ENCODE measurements at places on chromosomes 11 and 22.

- peak; percentile 40 for DNase-seq
These were observed 8.6 kb upstream of the TPP1 start for GRCh38 chr11:6627762-6628241.

DNA sequence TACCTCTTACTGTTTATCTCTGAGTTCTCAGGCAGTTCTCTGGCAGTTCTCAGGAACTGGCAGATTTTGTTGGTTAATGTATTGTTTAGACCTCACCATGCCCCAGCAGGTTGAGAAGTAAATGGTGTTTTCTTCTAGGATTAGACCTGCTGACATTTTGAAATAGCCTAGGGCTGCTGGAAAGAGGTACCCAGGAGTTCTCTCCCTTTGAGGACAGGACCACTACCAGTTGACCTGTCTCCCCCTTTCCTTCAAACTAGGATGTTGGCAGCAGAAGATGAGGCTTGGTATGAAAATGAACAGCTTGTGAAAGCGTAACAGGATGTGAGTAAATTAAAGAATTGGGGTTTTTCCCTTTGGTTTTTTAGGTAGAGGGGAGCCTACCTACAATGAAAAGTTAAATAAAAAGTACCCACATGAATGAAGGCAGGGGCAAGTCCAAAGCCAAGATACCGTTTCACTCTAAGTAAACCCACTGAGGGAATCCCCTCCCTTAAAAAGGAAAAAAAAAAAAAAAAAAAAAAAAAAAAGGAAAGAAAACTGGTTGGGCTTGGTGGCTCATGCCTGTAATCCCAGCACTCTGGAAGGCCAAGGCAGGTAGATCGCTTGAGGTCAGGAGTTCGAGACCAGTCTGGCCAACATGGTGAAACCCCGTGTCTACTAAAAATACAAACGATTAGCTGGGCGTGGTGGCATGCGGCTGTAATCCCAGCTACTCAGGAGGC is 96.2 kb downstream of the PDHX start:
- no peak for DNase-seq

GRCh38 chr11:57432714-57433163 is 5.8 kb upstream of the SLC43A3 start:
- DNase-seq: peak; percentile 7

GRCh38 chr11:127632976-127633680 is 632.6 kb upstream of the KIRREL3 start:
- no peak for DNase-seq

DNA sequence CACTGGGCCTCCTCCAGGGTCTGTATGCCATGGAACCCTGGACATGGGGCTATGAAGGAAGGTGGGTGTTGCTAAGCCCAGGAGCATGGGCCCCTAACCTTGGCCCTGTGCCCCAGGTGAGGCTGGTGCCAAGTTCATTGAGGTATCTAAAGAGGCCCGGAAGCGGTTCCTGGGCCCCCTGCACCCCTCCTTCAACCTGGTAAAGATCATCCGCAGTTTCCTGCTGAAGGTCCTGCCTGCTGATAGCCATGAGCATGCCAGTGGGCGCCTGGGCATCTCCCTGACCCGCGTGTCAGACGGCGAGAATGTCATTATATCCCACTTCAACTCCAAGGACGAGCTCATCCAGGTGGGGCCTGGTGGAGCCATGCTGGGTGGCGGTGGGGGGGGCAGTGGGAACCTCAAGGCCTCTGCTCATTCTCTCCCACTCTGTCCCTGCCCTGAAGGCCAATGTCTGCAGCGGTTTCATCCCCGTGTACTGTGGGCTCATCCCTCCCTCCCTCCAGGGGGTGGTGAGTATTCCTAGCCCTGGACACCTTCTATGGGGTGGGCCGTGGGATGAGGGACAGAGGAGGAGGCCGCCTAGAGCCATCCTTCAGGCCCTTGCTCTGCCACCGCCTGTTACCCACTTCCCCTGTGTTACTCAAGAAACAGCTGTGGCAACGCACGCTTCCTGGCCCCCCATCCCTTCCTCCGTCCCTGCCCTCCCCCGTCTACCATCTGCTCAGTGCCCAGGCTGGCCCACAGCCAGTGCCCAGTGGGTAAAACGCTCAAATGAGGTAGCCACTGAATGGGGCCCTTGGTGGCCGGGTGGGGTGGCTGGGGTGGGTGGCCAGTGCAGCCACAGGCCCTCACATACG is 3.0 kb downstream of the PNPLA2 start:
- DNase-seq: no peak

GRCh38 chr22:39308614-39309363 is 10.6 kb downstream of the RPL3 start:
- no peak for DNase-seq

DNA sequence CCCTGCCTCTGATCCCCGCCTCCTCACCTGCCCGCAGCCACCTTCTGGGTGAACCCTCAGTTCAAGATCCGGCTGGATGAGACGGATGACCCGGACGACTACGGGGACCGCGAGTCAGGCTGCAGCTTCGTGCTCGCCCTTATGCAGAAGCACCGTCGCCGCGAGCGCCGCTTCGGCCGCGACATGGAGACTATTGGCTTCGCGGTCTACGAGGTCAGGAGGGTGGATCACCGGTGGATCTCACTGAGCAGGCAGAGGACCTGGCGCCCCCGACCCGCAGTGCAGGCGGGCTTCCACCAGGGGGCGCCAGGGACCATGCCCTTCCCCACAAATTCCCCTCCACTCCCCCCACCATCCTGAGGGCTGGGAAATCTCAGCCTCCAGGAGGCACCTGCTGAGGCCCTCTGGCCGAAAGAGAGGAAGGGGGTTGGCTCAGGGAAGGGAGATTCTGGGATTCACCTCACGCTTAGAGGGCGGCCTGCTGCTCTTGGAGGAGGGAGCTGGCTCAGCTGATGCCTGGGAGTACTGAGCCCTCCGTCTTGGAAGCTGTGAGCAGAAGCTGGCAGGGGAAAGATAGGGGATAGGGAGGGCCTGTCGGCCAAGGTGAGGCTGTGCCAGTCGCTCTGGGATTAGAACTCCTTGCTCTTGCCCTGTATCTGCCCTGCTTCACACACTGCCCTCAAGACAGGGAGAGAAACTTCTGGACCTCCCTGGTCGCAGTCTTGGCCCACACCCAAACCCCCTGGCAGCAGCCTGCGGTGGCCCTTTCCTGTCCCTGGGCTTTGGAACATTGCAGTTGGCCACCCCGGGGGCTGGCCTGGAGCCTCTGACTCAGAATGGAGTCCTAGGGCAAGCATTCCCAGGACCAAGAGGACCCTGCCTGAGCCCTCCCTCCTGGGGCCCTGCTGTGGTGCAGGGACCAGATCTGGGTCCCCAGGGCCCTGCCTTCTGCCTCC is 23.2 kb downstream of the CAPN1 start:
- peak; percentile 61 for DNase-seq

DNA sequence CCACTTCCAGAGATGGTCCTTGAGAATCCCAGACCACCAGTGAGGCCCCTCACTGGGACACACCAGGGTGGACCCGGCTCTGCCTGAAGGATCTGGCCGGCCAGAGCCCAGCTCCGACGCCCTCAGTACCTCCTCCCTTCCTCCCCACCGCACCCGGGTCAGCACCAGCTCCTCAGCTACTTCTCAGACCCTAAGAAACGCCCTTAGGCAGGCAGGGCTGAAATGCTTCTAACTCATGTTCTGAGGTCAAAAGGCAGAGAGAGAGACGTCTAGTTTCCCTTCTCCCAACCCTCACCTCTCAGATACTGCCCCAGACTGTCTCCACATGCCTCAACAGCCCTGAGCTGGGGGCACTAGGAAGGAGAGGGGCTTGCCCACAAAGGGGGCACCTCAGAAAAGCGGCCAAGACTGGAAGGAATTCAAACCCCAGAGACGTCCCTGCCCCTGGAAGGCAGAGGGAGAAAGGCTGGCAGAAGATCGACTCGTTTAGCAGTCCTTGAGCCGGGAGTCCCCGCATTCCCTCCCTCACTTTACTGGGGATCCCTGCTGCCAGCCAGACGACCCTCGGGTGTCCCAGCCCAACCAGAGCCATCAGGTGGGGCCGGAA is 539 bp downstream of the USH1C start:
- no peak for DNase-seq

DNA sequence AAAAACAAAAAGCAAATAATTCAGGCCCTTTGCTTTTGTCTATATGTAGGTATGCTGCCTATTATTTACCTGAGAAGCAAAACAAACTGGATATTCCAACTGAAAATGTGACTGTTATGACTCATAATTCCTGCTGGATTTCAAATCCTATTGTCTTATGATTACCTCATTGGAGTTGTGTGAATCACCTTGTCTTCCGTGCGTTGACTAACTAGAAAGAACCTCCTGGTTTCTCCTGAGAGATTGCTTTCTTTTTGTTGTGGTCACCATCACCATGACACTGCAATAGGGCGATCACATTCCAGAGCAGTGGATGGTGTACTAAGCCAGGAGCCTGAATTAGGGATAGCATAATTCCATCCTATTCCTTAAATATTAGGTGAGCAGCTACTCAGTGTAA is 23.0 kb upstream of the EXPH5 start:
- DNase-seq: no peak

- DNase-seq: no peak
These were observed 69.7 kb upstream of the CDON start for GRCh38 chr11:126132319-126132718.

DNA sequence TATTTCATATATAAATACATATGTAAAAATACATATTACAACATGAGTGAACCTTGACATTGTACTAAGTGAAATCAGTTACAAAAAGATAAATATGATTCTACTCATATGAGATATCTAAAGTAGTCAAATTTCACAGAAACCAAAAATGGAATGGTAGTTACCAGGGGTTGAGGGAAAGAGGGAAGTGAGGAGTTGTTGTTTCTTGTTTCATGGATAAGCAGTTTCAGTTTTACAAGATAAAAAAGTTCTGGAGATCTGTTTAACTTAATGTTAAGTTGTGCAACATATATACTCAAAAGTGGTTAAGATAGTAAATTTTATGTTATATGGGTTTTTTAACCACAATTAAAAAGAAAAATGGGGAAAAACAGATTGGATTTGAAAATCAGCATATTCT is 107.7 kb downstream of the ELP4 start:
- no peak for DNase-seq

- no peak for DNase-seq
These were observed 118.9 kb downstream of the CACNA1I start for GRCh38 chr22:39689421-39689820.

DNA sequence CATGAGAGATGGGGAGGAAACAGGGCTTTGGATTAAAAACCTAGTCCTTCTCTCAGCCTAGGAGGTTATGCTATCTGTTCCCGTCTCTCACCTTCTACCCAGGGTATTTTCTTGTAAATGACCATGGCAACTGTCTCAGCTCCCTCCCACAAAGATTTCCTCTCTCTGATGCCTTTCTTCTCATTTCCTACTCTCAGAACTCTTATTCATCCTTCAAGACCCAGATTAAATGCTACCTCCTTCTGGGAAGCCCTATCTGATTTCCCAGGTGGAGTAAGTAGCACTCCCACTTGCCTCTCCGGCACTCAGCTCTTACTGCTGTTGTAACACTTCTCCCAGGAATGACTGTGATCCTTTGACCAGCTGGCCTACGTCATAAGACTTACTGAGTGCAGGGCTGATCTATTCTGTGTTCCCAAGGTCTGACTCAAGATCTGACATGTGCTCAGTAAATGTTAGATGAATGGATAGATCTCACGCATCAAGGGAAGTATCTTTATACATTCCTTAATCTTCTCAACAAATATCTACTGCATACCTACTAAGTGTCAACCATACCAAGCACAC is 175.0 kb downstream of the TENM4 start:
- no peak for DNase-seq

DNA sequence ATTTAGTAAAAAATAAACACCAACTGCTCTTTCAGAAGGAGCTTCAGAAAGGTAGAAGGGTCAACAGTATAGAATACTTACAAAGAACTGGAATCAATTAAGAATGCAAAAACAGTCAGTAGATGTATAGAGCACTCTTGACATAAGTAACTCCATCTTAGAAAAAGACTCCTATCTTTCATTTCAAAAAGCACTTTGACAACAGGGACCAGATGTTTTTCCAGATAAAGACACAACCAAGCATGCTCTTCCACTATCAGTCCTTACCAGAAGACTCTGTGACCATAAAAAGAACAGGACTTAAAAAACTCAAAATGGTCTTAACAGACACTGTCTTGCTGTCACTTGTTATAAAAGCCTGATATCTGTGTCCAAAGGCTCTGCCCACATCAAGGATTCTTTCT is 5.2 kb downstream of the SLC25A17 start:
- DNase-seq: no peak

- DNase-seq: no peak
These were observed 200.0 kb upstream of the NAV2 start for GRCh38 chr11:19512618-19513017.

DNA sequence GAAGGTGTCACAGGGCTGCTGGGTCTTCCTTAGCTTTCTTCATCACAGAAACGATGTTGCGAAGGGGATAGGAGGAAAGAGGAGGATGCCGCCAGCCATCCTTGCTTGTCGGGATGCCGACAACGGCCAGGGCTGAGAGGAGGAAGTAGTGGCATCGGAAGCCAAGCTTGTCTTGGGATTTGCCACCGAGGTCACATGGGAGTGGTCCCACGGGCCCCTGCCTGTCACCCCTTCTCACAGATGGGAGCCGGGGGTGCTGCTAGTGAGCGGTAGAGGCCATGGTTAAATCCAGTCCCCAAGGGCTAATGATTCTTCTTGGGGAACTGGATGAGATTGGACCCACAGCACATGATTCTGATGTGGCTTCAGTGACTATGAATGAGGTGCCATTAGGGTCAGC is 1375.8 kb downstream of the BRD1 start:
- no peak for DNase-seq

- DNase-seq: no peak
These were observed 15.7 kb downstream of the GRIK4 start for GRCh38 chr11:120527111-120527761.

DNA sequence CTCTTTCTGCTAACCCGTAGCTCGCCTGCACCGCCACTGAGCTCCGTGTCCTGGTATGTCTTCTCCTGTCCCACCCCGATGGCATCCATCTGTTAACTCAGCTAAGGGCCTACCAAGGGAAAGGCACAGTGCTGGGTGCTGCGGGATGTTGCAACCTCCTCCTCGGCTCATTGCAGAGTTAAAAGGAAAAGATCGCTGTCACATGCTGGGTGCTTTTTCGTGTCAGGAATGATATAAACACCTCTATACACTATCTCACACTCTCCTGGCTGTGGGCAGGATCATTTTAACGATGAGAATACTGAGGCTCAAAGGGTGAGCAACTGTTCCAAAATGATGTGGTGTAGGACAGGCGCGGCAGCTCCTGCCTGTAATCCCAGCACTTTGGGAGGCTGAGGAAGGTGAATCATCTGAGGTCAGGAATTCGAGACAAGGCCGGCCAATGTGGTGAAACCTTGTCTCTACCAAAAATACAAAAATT is 10.1 kb downstream of the TXN2 start:
- DNase-seq: no peak

- no peak for DNase-seq
These were observed 120.9 kb downstream of the SWAP70 start for GRCh38 chr11:9784602-9785315.

- no peak for DNase-seq
These were observed 3.9 kb downstream of the DERL3 start for GRCh38 chr22:23834793-23835483.

- peak; percentile 52 for DNase-seq
These were observed 838 bp downstream of the BCL9L start for GRCh38 chr11:118924591-118925585.

GRCh38 chr22:31871480-31871879 is 72.9 kb upstream of the YWHAH start:
- DNase-seq: no peak
